ENCODE measurements at places on chromosomes 2 and 18. TPM values are rescaled to one million over a fixed set of nuclear protein-coding genes. Genes with fewer than 3 reads are reported as not detected.

PROC gene
- 0.71 TPM for total RNA-seq

SERPINB4 gene
- 2.5 TPM for total RNA-seq

ODC1 gene
- 127 TPM for total RNA-seq

LRRTM4 gene
- 0.09 TPM for total RNA-seq

SGPP2 gene
- total RNA-seq: 5.4 TPM

DIS3L2 gene
- total RNA-seq: 21.6 TPM

PCARE gene
- 0.09 TPM for total RNA-seq

TEKT4 gene
- total RNA-seq: 0.05 TPM

CNNM3 gene
- total RNA-seq: 5.3 TPM

TTC31 gene
- 10.3 TPM for total RNA-seq

NAT8 gene
- total RNA-seq: not detected

ADAM23 gene
- 4.0 TPM for total RNA-seq

IL37 gene
- total RNA-seq: 0.09 TPM

MREG gene
- 19.7 TPM for total RNA-seq

UNC80 gene
- total RNA-seq: 0.38 TPM

ESPNL gene
- 0.66 TPM for total RNA-seq

GMPPA gene
- total RNA-seq: 17.6 TPM

KCNG2 gene
- total RNA-seq: 0.19 TPM

MEIS1 gene
- total RNA-seq: 9.8 TPM

Measured in thymus (tissue), 14 donors.